ENCODE measurements at places on chromosomes 4 and X. TPM values are rescaled to one million over a fixed set of nuclear protein-coding genes. Genes with fewer than 3 reads are reported as not detected.

DNA sequence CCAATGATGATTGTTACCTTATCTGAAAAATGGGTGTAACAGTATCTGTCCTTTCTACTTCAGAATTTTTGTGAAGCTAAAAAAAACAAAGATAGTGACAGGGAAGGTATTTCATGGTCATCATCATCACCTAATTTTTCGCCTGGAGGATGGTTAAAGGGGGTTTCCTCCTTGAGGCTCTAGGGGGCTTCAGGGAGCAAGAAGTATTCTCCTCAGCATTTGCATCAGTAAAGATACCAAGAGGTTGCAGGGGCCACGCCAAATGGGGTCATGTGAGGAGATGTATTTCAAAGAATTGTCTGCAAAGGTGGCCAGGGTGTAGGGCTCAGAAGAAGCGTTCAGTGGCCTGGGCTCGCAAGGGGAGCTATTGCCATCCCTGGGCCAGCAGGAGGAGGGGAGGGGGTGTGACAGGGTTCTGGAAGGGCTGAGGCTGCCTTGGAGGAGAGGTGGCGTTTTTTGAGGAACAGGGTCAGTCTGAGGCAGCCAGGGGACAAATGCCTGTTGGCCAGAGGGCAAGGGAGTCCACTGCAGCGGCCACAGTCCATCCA is 7.3 kb upstream of the NSG1 start:
- no peak for DNase-seq

DNA sequence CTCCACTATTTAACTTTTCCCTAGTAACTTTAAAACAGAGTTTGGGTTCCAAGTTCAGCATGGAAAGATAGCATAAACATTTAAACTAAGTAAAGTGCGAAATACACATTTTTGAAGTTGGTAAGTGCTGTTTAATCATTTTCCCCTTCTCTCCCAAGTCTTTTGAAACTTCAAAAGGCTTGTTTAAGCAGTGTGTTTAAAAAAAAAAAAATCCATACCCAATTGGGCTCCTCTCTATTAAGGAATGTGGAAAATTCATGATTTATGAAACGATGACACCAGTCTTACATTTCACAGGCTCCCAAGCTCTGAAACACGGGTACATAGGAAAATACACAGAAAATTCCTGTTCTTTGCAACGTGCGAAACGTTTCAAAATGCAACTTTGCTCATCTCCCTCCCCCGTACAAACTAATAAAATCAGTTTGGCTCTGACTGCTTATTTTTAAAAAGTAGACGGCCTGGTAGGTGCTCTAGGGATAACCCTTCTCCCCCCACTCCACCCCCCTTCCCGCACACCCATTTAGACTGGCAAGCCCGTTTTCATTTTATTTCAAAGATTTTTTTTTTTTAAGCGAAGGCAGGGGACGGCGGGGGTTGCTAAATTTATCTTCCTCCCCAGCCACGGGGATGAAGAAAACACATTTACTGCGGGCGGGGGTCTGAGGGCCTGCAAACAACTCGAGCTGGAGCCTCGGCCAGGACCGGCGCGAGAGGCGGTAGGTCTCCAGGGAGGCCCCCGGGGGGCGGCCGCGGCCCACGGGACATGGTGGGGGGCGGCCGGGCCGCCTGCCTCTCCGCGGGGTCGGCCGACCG is 786 bp upstream of the ZFX start:
- peak; percentile 8 for DNase-seq

FAM47A gene
- not detected for total RNA-seq

GPR119 gene
- not detected for total RNA-seq

MEPE gene
- total RNA-seq, result not detected

Measured in SK-MEL-5 (cell line).